ENCODE measurements at places on chromosomes 3 and 15. TPM values are rescaled to one million over a fixed set of nuclear protein-coding genes. Genes with fewer than 3 reads are reported as not detected.

The ZNF639 gene
- 29.8 TPM for total RNA-seq

The EXD1 gene
- total RNA-seq = not detected

The FOXB1 gene
- 6.7 TPM for total RNA-seq

The GP5 gene
- total RNA-seq = 0.23 TPM

The CCK gene
- total RNA-seq = not detected

The SPATA12 gene
- total RNA-seq = 0.15 TPM

The GRK7 gene
- total RNA-seq = 0.10 TPM

The PSTPIP1 gene
- total RNA-seq = not detected

The SLC2A2 gene
- total RNA-seq = not detected

The HCLS1 gene
- 45.8 TPM for total RNA-seq

The GABRB3 gene
- 4.4 TPM for total RNA-seq

The IQCH gene
- total RNA-seq = 2.4 TPM

The ACAN gene
- 0.03 TPM for total RNA-seq

The ZPLD1 gene
- total RNA-seq = not detected

The CCDC9B gene
- total RNA-seq = 0.92 TPM

The NAALADL2 gene
- 3.5 TPM for total RNA-seq

The ANKRD34C gene
- total RNA-seq = not detected

The CYP1A2 gene
- not detected for total RNA-seq

The ZDHHC19 gene
- 0.82 TPM for total RNA-seq

The GNB4 gene
- 66.9 TPM for total RNA-seq

The PCOLCE2 gene
- total RNA-seq = 1.8 TPM

The SLC6A11 gene
- total RNA-seq = 0.15 TPM

The SERINC4 gene
- not detected for total RNA-seq

The PLSCR4 gene
- 11.3 TPM for total RNA-seq
